Upper lobe of right lung (tissue), 1 donor: ENCODE measurements at places on chromosomes 11 and 22. TPM values are rescaled to one million over a fixed set of nuclear protein-coding genes. Genes with fewer than 3 reads are reported as not detected.

DNA sequence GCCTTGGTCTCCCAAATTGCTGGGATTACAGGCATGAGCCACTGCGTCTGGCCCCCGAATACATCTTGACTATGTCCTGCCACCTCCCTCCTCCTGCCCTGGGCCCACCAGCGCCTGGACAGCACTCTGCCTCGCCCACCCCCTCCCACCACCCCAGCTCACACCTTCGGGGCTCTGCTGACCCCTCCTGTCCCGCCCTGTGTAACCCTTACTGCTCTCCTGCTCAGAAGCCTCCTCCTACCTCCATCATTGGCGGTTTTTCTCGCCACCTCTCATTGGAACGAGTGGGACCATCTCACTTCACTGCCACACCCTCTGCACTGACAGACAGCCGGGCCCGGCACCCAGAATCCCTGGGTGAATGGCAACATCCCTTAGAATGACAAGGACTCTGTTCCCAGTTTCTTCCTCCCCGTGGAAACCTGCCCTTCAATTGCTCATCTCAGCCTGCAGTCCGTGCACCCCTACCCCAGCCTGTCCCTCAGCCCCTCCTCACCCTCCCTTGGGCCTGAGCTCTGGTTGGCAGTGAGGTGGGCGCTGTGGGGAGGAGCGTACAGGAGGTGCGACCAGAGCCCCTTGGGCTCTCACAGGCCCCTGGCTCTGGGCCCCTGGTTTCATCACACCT lies 32.2 kb downstream of the LRRC74B start:
- no peak for DNase-seq

GRCh38 chr22:38067761-38068360 lies 10.7 kb downstream of the PICK1 start:
- no peak for DNase-seq

GRCh38 chr11:61187505-61188130 lies 15.7 kb upstream of the PGA3 start:
- DNase-seq: no peak

GRCh38 chr11:47987310-47987709 lies 7.0 kb downstream of the PTPRJ start:
- no peak for DNase-seq

DNA sequence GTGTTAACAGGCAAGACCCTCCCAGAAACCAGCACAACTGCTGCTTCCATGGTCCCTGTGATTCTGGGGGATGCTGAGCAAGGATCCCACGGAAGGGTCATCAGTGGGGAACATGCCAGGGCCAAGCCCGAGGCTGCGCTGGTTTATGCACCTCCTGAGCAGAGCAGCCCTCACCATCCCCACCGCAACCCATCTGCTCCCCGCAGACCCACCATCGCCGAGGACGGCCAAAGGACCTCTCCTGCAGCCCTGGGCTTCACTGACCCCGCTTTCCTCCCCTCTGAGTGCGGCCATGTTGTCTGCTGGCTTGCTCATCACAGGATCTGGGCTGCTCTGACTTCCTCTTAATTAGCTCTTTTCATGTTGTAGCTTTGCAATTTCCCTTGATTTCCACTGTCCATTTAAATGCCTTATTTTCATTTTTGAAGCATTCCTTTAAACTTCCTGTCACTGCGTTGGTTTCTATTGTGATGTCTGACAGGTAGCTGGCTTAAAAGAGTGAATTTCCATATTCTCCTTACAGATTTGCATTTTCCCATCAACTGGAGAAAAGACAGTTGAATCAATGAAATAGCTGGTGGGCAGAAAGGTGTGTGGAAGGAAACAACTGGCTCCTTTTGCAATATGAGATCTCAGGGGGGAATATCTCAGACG lies 14.9 kb downstream of the TP53AIP1 start:
- DNase-seq: peak; percentile 62

DNA sequence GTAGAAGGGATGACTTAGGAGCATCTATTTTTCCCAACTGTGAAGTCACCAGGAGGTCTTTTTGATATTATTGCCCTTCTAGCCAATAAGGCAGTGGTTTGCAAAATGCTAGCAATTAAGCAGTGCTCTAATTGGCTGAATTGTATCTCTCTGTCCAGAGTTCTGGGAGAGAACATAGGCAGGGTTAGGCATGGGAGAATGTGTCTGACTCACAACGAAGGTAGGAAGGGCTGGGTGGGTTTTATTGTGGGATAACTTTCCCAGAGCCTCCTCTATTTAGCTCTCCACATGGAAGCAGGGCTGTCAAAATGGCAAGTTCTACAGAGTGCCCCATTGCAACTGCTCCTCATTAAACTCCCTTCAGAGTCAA lies 415.9 kb upstream of the CADM1 start:
- DNase-seq: no peak

DNA sequence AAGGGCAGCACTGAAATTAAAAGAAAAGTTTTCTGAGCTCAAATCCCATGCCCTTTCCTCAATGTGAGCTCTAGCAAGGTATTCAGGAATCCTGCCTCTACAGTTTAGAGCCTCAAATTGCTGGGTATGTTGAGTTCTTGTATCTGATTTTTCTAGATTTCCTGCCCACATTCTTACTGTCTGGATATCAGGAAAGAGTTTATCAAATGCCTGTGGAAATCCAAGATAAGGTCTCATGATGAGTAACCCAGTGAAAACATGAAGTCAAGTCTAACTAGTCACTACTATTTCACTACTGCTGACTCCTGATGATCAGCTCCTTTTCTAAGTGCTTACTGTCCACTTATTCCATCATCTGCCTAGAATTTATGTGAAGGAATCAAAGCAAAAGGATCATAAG lies 29.8 kb downstream of the LIMK2 start:
- DNase-seq: no peak

DNA sequence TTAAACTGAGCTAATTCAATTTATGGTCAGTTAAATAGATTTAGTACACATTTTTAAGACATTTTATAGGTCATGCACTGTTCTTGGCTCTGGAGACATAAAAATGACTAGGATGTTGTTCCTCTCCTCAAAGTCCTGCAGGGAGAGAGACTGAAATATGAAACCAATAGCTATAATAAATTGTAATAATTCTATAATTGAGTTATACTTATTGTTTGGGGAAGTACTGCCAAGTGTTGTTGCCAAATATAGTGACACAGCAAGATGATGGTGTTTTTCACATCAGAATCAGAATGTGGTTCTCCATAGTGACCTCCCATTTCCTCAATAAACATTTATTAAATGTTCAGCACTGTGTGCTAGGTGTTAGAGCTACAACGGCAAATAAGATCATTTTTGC lies 470.6 kb downstream of the NTM start:
- no peak for DNase-seq

DNA sequence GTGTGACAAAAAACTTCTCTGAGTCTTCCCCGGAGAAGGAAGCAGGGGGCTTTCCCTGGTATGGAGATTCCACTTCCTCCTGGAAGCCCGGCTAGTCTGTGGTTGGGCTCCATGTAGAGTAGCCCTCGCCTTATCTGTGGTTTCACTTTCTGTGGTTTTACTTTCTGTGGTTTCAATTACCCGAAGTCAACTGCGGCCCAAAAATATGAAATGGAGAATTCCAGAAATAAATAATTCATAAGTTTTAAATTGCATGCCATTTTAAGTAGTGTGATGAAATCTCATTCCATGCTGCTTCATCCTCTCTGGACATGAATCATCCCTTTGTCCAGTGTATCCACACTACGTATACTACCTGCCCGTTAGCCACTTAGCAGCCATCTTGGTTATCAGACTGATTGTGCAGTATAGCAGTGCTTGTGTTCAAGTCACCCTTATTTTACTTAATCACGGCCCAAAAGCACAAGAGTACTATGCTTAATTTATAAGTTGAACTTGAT lies 275.0 kb upstream of the SESN3 start:
- DNase-seq: no peak

DNA sequence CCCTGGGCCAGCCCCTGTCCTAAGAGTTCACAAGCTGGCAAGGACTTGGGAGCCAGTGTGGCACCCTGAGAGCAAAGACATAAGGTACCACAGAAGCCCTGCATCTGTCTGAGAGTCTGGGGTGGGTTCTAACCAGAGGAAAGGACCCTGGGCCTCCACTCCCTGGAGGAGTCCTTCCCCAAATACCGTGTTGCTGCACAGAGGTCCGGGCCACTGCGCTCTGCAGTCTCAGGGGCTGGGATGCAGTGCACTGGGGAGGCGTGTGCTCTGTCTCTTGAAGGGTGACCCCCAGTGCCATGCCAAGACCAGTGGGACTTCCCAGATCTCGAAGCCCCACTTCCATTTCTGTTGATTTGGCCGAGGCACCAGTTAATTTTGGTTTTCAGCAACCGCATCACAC lies 4.3 kb upstream of the SH3BP1 start:
- no peak for DNase-seq

- no peak for DNase-seq
Measured at GRCh38 chr22:41818011-41818410, 14.9 kb upstream of the SREBF2 start.

- no peak for DNase-seq
Measured at GRCh38 chr11:111098091-111098490, 147.4 kb upstream of the POU2AF2 start.

DNA sequence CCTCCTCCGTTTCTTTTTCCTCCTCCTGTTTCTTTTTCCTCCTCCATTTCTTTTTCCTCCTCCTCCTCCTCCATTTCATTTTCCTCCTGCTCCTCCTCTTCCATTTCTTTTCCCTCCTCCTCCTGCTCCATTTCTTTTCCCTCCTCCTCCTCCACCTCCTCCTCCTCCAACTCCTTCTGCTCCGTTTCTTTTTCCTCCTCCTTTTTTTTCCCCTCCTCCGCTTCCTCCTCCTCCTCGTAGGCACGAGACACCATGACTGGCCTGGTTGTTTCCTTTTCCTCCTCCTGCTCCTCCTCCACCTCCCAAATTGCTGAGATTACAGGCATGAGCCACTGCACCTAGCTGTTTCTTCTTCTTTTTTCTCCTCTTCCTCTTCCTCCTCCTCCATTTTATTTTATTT lies 25.6 kb upstream of the DRICH1 start:
- peak; percentile 1 for DNase-seq

DNA sequence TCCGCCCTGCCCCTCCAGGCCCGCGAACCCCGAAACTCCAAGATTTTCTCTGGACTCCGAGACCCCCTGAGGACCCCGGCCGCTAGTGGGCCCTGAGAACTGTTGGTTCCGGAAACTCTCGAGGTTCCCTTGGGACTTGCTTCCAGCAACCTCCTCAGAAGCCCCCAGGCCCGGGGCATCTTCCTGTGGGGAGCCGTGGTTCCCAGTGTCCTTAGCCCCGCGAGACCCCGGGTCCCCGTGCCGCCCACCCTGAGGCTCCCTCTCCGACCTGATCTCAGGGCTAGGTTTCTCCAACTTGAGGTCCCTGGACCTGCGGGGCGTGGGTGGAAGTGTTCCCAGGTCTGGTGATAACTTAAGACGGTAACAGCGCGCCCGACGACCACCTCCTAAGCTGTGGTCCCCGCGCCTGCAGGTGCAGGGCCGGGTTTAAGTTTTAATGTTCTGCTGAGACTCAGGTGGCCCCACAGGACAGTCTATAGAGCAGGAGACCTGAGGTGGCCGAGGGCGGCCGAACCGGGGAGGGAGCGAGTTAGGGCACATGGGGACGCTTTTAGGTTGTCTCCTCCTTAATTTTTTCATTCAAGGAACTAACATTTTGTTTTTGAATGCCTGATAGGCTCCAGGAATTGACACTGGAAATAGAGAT lies 720 bp downstream of the FAM118A start:
- DNase-seq: no peak

DNA sequence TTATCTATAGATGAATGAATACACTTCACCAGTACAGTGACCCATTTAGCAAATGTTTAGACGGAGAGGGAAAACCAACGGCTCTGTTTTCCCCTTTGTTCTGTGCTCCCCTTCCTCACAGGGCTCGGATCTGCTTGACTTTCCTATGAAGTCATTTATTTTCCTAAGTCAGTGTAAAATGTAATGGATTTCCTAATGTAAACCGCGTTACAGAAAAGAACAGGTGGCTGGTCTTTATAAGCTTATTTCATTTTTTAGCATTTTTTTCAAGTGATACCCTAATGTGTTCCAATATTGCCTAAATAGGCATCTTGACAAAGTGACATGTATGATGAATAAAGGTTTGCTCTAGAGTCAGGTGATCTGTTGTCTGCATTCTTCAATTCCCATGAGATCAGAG lies 207.5 kb downstream of the PGR start:
- no peak for DNase-seq

GRCh38 chr22:50301581-50301991 lies 5.9 kb downstream of the PLXNB2 start:
- no peak for DNase-seq

GRCh38 chr22:36160499-36160942 lies at the start of gene APOL3:
APOL3 (minus strand) TSS chr22:36160755; CDS start chr22:36149055, 11,700 bp downstream.
- peak; percentile 78 for DNase-seq

DNA sequence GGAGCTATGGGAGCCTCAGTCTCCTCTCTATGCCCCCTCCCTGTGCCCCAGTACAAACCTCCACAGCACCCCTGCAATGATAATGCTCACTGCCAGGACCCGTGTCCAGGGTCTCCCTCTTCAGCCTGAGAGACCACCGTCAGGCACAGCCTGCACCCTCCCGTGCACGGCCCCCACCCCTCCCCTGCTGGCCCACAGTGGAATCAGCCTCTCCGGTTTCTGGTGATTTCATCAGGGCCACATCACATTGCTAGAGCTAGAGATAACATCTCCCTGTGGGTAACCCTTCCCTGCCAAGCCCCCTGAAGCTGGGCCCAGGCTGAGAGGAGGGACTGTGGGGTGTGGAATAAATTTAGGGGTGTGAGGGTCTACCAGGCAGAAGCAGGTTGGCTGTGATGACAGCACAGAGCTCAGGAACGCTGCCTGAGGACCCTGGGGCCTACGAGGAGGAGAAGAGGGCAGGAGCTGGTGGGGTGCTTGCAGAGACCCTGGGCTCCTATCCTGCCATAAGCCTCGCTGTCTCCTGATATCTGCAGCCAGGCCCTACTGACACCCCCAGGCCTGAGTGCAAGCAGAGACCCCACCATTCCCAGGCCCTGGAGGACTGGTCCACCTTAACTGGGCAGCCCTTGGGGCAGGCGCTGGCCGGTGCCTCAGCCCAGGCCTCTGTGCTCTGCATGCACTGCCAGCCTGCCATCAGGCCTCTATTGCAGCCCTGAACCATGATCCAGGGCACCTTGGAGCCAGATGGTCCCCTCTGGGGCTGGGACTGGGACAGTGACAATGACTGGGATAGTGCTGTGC lies at the start of gene KLHDC7B:
KLHDC7B (plus strand) TSS at position 378 of the 804 bp plus-strand sequence; CDS start at position 723, 345 bp downstream.
- no peak for DNase-seq

Gene OR52A5
- not detected for total RNA-seq

Gene AIFM3
- total RNA-seq: 5.7 TPM

Gene IZUMO1R
- not detected for total RNA-seq

Gene PKP3
- 40.4 TPM for total RNA-seq

Gene SAA1
- total RNA-seq: 13.3 TPM

Gene CHRM1
- total RNA-seq: 4.7 TPM

Gene IL10RA
- total RNA-seq: 33.8 TPM

Gene CALCB
- total RNA-seq: not detected
